Activated gamma-delta T cell treated with Interleukin-2 at 50 U/mL for 16 hours (primary cell): ENCODE measurements at places on chromosomes 2 and 18.

DNA sequence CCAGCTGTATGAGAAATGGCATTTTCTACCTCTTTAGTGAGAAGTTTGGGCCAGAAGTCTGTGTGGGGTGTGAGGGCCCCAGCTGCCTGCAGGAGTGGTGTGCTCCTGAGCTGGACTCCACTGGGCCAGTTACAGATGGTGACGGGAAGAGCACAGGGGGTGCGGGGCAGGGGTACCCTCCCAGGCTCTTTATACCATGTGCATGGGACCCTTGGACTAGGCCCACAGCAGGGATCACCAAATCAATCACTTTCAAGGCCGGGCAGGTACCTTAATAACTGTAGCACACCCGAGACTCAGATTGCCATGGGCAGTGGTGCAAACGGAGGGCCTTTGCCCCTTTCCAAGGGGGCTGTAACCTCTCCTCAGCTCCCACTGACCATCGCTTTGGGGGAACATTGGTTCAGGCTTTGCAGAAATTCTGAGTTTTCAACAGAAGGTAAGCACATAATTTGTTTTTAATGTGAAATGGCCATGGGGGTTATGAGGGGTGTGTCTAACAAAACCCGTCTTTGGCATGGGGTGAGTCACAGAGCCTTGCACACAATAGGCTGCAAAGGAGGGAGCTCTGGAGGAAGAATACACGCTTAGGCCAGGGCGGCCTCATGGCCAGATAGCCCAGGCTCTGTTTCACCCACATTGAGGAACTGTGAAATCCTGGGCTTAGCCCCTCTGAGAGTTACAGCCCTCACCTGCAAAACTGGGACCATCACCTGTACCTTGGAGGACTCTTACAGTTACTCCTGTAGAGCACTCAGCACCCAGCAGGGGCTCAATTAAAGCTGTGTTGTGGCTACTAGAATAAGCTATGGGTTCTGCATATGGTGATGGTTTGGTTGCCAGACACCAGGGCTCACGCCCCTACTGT, 141.0 kb upstream of the BCL2L11 start:
- no peak for DNase-seq

GRCh38 chr2:167607211-167607610, 640.2 kb downstream of the STK39 start:
- no peak for DNase-seq

DNA sequence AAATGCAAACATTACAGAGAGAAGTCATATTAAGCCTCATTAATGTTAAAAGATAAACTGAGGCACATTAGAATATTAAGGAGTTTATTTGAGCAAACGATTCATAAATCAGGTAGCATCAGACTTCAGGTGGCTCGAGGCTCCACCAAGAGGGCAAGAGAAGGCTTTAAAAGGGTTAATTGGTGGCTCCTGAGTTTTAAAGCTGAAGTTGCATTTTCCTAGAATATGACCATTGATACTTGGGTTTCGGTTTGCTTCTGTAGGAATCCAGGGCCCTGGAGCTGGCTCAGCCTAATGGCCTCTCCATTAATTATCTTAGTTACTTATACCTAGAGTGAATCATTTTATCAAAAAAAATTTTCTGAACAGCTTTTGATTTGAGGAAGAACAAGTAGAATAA, 123.7 kb upstream of the NABP1 start:
- DNase-seq = no peak

GRCh38 chr2:235868224-235868623, 300.0 kb downstream of the GBX2 start:
- no peak for DNase-seq

DNA sequence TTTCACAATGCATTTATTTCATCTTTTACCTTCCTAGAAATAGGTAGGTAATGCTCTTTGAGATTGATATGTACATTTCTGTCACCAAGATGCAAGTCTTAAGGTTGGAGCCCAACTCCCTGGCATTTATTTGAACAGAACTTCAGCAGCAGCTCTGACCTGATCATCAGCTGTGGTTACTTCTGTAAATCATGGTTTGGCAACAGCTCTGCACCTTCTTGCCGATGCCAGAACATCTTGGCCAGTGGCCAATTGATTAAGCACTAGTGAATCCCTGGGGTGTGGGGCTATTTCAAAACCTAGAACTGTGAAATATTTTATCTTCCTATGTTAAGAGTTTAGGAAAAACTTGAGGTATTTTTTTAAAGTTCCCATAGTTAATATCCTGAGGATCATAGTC, 124.8 kb upstream of the NYAP2 start:
- no peak for DNase-seq

GRCh38 chr2:234111523-234111922, 61.0 kb downstream of the SPP2 start:
- DNase-seq = no peak

DNA sequence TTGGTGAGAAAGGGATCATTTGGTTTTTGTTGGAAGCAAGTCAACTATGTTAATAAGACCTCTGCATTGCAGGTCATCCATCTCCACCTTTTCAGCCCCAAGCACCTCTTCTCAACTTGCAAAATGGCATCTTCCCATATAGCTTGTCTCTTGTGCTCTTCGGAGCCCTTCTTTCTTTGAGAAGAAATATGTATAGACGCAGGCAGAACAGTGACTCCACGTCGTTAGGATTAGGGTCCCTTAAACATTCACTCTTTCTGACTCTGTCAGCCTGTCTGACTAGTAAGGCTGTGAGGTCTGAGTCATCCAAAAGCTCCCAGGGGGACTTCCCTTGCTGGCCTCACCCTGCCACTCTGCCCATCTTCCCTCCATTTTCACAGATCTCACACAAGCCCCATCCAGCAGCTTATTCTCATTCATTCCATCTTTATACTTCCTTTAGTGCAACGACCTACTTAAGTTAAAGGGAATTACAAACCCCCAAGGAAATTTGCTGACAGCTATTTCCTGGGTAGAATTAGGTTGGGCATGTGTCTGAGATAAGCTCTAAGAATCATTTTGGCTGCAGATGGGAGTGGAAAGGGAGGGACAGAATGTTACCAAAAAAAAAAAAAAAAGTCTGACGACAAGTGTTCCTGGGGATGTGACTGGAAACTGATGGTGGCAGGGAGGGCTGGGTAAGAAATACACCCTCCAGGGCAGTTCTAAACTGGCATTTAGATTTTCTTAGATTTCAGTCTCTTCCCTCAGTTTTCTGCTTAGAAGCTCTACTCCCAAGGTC, 37.7 kb upstream of the MEX3C start:
- DNase-seq = no peak

GRCh38 chr2:7847321-7847720, 834.5 kb upstream of the ID2 start:
- DNase-seq = no peak

GRCh38 chr18:6543330-6543908, 128.7 kb upstream of the L3MBTL4 start:
- DNase-seq = no peak

- DNase-seq = no peak
Observed at GRCh38 chr2:200689115-200689514, 103.3 kb downstream of the AOX1 start.

GRCh38 chr2:239146741-239147181, 254.1 kb downstream of the HDAC4 start:
- DNase-seq = no peak

GRCh38 chr2:219521066-219521880, 7.0 kb downstream of the ASIC4 start:
- no peak for DNase-seq

- peak; percentile 28 for DNase-seq
Observed at GRCh38 chr18:3454365-3455089, 4.6 kb downstream of the TGIF1 start.

GRCh38 chr2:160335441-160335840, 135.4 kb upstream of the ITGB6 start:
- DNase-seq = no peak

DNA sequence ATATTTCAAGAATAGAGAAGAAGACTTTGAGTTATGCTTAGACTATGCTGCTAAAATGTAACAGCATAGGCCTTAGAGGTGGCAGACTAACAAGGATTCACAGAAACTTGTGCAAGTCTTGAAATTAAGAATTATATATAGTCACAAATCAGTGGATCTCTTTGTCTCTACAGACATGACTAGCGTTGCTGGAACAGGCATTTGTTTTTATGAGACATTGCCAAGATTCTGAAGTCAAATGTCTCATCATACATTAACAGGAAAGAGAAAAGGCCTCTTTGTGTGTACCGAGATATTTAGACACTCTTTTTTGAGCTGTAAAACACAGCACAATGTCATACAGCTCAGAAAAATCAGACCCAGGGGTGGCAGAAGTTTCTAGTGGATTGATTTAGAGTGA, 207.1 kb downstream of the TMX3 start:
- DNase-seq = no peak

DNA sequence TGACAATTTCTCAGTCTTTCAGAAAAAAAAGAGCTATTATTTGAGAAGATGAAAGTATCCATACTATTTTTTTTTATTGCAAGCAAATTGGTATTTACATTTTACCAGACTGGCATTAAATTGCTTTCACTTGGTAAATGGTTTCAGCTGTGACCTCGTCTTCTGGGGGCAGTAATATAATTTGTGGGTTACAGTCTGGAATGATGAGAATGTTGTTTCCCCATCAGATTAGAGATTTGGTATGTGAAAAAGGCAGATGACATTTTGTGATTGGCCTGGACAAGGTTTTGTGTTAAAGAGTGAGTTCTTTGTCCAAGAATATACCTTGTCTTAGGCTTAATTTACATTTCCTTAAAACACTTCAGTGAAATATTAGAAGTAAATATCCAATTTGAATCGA, 390.1 kb upstream of the ST6GAL2 start:
- no peak for DNase-seq

GRCh38 chr18:61900504-61901281, 7.9 kb upstream of the RNF152 start:
- DNase-seq = no peak

DNA sequence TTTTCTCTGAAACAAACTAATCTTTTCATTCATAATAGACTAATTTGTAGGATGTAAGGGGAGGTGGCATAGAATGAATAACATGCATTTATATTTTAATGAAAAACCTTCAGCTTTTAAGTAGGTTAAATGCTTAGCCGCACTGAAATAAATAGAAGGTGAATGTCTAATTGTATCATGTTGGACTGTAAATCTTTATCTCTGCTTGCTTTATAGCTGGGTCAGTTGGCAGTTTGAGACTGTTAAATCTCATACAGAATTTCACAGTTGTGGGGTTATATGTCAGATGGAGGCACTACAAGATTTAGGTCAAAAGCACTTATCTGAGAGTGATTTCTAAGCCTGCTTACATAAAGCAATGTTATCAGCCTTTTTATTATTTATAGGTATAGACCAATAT, 174.7 kb upstream of the SIX3 start:
- no peak for DNase-seq

- DNase-seq = no peak
Observed at GRCh38 chr2:40716879-40717278, 265.0 kb upstream of the SLC8A1 start.

- DNase-seq = no peak
Observed at GRCh38 chr2:223598994-223599639, 3.0 kb downstream of the SCG2 start.

DNA sequence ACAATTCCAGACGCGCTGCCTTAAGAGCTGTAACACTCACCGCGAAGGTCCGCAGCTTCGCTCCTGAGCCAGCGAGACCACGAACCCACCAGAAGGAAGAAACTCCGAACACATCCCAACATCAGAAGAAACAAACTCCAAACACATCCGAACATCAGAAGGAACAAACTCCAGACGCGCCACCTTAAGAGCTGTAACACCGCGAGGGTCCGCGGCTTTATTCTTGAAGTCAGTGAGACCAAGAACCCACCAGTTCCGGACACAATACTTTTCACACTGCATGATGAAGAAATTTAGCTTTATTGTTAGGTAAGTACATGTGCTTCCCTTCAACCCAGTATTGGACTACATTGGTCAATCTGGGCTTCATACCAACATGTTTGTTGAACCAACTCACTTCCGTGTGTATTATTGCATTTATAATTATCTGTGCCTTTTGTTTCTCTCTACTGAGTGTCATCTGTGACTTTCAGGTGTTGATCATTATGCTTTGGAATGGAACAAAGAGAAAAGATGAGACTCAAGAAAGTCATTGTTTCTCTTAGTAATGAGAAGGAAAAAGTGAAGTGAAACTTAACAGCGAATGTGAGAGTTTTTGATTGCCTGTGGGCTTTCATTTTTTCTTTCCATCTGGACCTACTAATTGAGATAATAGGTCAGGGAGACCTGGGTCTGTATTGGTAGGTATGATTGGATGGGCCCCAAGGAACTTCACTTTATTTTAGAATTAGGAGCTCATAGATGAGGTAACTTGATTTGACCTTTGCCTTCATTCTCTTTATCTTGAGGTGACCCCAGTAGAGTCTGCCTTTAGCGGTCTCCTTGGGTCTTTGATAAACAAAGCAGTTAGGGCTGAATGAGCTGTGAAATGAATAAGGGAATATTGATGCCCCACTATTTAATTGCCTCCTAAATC, 76.1 kb upstream of the CAVIN2 start:
- DNase-seq = no peak

GRCh38 chr2:61793389-61793836, 60.4 kb downstream of the FAM161A start:
- peak; percentile 61 for DNase-seq

DNA sequence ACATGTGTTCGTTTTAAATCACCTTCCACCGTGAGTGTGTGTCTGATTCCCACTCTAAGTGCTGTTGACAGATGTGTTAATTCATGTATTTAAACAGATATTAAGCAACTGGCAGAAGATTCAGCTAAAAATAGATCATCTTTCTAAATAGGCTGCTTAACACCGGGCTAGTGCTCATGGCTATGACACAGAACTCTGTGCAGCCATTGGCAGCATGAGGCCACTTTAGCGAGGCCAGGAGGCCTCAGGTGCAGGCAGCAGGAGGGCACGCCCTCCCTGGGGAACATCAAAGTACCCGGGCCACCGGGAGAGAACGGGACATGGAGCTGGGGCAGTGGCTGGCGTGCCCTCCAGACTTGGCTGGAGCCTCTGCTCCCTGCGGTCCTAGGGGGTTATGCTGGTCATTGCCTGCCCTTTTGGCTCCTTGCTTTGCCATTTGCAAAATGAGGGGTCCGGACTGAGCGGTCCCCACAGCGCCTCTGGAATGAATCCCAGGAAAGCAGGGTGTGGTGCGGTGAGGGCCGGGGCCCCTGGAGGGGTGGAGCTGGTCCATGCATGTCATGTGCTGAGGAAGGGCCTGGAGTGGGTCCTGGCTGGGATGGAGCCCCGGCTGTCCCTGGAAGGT, 62.8 kb upstream of the HDAC4 start:
- DNase-seq = no peak

- DNase-seq = no peak
Observed at GRCh38 chr2:48264627-48265026, 265.3 kb upstream of the STON1 start.

DNA sequence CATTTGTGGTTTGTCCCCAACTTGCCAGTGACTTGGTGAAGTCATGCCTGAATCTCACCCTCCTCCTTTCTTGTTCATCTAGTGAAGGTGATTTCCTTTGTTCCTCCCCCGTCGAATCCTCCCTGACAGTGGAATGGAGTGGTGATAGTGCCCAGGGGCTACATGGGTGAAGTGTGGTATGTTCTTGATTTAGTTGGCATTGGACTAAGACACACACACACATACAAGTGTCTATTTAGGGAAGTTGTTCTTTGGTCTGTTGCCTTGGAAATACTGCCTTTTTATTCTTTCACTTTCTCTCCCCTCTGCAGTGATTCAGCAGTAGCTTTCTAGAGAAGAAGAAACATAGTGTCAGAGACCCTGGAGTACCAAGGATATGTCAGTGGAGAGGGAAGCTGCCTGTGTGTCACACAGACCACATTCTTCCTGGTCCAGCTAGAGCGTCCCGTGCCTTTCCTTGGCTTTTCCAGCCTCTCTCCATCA, 10.9 kb downstream of the INPP4A start:
- DNase-seq = no peak
